ENCODE measurements at places on chromosomes 11 and 22. TPM values are rescaled to one million over a fixed set of nuclear protein-coding genes. Genes with fewer than 3 reads are reported as not detected.

- no peaks in the 10 kb centered on the region for H3K36me3 ChIP-seq
- DNase-seq = no peak
- H3K4me3 ChIP-seq = no peak overlapping the region
- no peaks in the 10 kb centered on the region for H3K27me3 ChIP-seq
These were observed 87.0 kb downstream of the BDNF start for GRCh38 chr11:27612932-27613880.

DNA sequence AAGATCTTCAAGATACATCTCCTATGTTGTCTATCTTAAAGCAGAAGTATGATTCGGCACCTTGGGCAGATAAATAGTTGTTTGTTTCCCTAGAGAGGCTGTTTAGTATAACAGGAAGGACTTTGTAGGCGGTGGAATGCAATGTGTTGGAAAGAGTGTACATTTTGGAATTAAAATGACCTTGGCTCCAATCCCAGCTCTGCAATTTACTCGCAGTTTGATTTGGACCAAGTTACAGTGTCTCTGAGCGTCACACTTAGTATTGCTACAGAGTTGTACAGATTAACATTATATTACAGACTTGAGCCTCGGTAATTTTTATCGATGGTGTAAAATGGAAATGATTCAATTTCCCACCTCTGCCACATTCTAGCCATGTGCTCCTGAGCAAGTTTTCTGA is 265.3 kb downstream of the OPCML start:
- no peaks in the 10 kb centered on the region for H3K27me3 ChIP-seq
- H3K36me3 ChIP-seq = no peaks in the 10 kb centered on the region
- DNase-seq = no peak
- H3K4me3 ChIP-seq = no peak overlapping the region
- no peak overlapping the region for H3K27ac ChIP-seq

DNA sequence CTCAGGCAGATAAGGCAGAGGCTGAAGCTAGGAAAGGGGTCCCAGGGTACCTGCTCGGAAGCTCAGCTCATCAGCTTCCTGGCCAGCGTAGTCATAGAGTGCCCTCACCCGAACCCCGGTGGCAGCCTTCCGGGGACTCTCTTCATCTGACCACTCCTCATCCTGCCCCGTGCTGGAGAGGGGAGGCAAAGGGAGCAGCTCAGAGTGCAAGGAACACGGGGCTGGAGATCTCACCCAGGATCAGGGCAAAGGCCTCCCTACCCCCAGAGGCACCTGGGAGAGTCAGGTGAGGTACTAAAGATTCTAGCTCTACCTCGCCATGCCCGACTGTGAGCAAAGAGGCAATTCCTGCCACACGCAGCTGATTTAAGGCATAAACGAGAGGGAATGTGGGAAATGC is 1.6 kb upstream of the ARFGAP2 start:
- no peak for DNase-seq
- H3K27ac ChIP-seq = no peak overlapping the region
- peaks cover 24% of the 10 kb centered on the region for H3K4me1 ChIP-seq
- no peaks in the 10 kb centered on the region for H3K36me3 ChIP-seq
- H3K27me3 ChIP-seq = peaks cover 4% of the 10 kb centered on the region

GRCh38 chr11:70505331-70505731 is 107.0 kb downstream of the CTTN start:
- no peak overlapping the region for H3K27ac ChIP-seq
- no peaks in the 10 kb centered on the region for H3K36me3 ChIP-seq
- H3K4me3 ChIP-seq = no peak overlapping the region
- no peaks in the 10 kb centered on the region for H3K4me1 ChIP-seq

DNA sequence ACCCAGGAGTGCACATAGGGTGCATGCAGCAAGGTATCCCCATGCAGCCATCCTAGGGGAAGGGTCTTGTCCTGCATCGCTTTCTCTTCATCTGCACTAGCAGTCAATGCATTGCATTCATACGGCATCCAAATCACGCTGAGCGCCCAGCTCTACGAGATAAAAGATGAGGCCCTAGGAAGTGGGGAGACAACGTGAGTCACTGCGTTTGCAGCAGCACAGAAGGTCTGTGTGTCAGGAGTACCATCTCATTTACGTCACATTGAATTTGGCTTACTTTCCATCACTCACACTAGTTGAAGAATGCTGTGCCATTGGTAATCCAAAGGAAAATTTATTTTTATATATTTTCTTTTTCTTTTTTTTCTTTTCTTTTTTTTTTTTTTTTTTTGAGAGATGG is 2.5 kb upstream of the ST14 start:
- H3K27ac ChIP-seq = no peak overlapping the region
- H3K4me3 ChIP-seq = no peak overlapping the region
- H3K36me3 ChIP-seq = no peaks in the 10 kb centered on the region
- H3K4me1 ChIP-seq = no peaks in the 10 kb centered on the region
- no peaks in the 10 kb centered on the region for H3K27me3 ChIP-seq
- DNase-seq = no peak

- H3K4me3 ChIP-seq = no peak overlapping the region
These were observed 48.5 kb downstream of the WT1 start for GRCh38 chr11:32386770-32387377.

DNA sequence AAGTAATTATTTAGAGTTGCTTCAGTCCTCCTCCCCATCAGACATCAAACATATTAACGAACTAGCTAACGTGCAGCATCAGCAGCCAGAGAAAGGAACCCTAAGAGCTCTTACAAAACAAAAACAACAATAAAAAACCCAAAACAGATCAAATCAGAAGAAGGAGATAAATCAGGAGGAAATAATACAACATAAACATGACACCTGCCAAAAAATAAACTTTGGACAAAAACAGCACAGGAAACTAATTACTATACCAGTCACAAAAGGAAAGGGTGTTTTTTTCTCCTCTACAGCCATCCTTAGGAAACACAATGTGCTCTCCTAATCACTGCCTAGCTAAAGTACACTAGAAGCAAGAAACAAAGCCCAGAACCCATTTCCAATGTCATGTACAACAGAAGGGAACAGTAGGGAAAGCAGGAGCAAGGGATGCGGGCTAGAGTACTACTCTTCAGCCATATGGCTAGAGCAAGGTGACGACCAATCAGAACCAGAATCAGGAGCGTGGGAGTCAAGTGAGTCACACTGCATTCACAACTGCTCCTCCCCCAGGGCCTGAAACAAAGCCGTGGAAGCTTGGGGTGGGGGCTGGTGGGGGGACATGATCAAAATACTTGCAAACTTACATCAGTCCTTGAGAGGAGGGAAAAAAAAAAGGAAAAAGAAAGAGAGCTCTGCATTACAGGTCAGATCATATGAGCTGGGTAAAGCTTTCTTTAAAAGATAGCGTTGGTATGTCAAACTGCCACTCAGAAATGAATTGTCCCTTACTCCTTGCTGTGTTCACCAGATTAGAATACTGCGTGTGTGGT is 60.4 kb downstream of the LARGE2 start:
- H3K27me3 ChIP-seq = no peaks in the 10 kb centered on the region
- no peaks in the 10 kb centered on the region for H3K4me1 ChIP-seq
- H3K36me3 ChIP-seq = peaks cover 18% of the 10 kb centered on the region
- no peak overlapping the region for H3K27ac ChIP-seq
- DNase-seq = no peak
- H3K4me3 ChIP-seq = no peak overlapping the region

GSTT2 gene
- total RNA-seq = not detected

SLC22A9 gene
- total RNA-seq = not detected

- no peaks in the 10 kb centered on the region for H3K36me3 ChIP-seq
- no peaks in the 10 kb centered on the region for H3K27me3 ChIP-seq
- no peak overlapping the region for H3K27ac ChIP-seq
- H3K4me3 ChIP-seq = no peak overlapping the region
- H3K4me1 ChIP-seq = no peaks in the 10 kb centered on the region
These were observed 57.7 kb upstream of the DRD2 start for GRCh38 chr11:113532697-113533424.

DNA sequence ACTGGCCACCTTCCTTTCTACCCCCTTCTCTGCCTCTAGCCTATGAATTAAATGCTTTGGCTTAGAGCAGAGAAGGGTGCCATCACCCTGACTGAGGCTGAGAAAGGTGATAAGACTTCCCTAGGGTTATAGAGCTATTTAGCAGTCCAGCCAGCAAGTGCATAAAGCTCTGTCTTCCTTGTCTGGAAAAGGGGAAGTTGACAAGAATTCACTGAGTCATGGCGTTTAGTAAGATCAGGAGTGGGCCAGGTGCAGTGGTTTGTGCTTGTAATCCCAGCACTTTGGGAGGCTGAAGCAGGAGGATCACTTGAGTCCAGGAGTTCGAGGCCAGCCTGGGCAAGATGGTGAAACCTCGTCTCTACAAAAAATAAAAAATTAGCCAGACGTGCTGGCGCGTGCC is 63.1 kb downstream of the LHFPL7 start:
- no peaks in the 10 kb centered on the region for H3K4me1 ChIP-seq
- H3K27me3 ChIP-seq = no peaks in the 10 kb centered on the region
- DNase-seq = no peak
- no peak overlapping the region for H3K4me3 ChIP-seq
- no peaks in the 10 kb centered on the region for H3K36me3 ChIP-seq

GRCh38 chr22:23080613-23081290 is 10.4 kb downstream of the GNAZ start:
- DNase-seq = no peak
- no peaks in the 10 kb centered on the region for H3K36me3 ChIP-seq
- H3K27me3 ChIP-seq = no peaks in the 10 kb centered on the region
- no peak overlapping the region for H3K27ac ChIP-seq
- H3K4me3 ChIP-seq = no peak overlapping the region
- no peaks in the 10 kb centered on the region for H3K4me1 ChIP-seq

DNA sequence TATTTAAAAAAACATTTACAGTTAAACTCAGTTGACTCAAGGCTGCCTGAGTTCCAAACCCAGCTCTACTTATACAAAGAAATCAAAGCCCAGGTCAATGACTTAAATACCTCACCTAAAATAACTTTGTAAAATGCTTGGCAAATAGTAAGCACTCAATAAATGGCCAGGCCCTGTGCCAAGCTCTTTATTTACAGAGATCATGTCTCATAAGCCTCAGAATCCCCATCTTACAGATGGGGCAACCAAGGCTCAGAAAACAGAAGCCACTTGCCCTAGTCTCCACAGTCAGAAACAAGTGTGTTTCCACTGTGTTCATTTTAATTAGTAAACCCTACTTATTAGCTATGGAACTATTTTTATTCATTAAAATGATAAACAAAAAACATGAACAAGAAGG is 30.5 kb upstream of the TTC28 start:
- H3K4me3 ChIP-seq = no peak overlapping the region
- no peak for DNase-seq
- H3K36me3 ChIP-seq = no peaks in the 10 kb centered on the region
- no peaks in the 10 kb centered on the region for H3K4me1 ChIP-seq
- no peak overlapping the region for H3K27ac ChIP-seq

GRCh38 chr11:19878520-19878919 is 165.9 kb downstream of the NAV2 start:
- no peaks in the 10 kb centered on the region for H3K36me3 ChIP-seq
- DNase-seq = no peak
- H3K27me3 ChIP-seq = no peaks in the 10 kb centered on the region
- H3K27ac ChIP-seq = no peak overlapping the region

GRCh38 chr11:78659326-78660270 is 84.9 kb upstream of the NARS2 start:
- H3K36me3 ChIP-seq = no peaks in the 10 kb centered on the region
- no peaks in the 10 kb centered on the region for H3K27me3 ChIP-seq
- H3K4me3 ChIP-seq = no peak overlapping the region
- no peak for DNase-seq
- no peaks in the 10 kb centered on the region for H3K4me1 ChIP-seq

TP53I11 gene
- 0.40 TPM for total RNA-seq

DNA sequence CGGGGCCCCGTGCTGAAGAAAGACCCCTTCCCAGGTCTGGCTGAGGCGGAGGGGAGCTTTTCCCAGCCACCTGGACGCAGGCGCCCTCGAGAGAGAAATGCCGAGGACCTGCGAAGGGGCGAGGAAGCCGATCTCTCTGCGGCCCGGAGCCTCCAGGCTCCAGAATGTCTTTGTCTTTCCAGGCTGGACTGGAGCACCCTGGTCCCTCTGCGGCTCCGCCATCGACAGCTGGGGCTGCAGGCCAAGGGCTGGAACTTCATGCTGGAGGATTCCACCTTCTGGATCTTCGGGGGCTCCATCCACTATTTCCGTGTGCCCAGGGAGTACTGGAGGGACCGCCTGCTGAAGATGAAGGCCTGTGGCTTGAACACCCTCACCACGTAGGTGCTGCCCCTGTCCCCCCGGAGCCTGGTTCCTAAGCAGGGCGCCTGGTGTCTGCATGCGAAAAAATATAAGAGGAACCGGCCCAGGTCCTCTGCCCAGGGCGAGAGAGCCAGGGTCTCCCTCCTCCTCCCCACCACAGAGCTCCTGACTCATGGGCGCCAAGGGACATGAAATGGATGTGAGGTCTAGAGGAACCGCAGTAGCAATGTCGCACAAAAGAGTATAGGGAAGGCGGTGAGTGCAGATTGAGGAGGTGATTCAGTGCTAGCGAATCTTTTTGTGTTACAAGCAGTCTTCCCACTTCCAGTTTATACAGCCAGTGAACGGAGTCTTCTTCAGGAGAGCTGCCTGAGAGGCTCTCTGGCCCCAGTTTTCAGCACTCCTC is 11.0 kb downstream of the GLB1L2 start:
- no peaks in the 10 kb centered on the region for H3K36me3 ChIP-seq
- H3K27me3 ChIP-seq = no peaks in the 10 kb centered on the region
- no peak overlapping the region for H3K4me3 ChIP-seq
- DNase-seq = no peak
- H3K4me1 ChIP-seq = no peaks in the 10 kb centered on the region

DNA sequence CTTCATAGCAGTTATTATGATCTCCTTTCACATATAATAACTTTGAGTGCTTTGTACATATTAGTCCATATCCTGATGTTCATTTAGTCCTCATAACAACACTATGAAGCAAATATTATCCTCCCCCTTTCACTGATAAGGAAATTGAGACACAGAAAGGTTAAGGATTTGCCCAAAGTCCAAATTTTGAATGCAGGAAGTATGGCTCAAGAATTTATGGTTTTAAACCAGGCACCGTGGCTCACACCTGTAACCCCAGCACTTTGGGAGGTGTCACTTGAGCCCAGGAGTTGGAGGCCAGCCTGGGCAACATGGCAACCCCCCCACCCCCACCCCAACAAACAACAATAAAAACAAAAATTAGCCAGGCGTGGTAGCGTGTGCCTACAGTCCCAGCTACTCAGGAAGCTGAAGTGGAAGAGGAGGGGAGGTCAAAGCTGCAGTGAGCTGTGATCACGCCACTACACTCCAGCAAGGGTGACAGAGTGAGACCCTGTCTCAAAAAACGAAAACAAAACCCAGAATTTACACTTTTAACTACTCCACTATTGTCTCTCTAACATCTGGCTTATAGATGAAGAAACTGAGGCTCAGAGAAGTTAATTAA is 8.6 kb downstream of the CCDC34 start:
- H3K4me1 ChIP-seq = no peaks in the 10 kb centered on the region
- H3K4me3 ChIP-seq = no peak overlapping the region
- no peak for DNase-seq
- H3K27me3 ChIP-seq = no peaks in the 10 kb centered on the region
- no peak overlapping the region for H3K27ac ChIP-seq
- no peaks in the 10 kb centered on the region for H3K36me3 ChIP-seq

- H3K4me3 ChIP-seq = no peak overlapping the region
- no peaks in the 10 kb centered on the region for H3K27me3 ChIP-seq
- no peak overlapping the region for H3K27ac ChIP-seq
These were observed 432.4 kb upstream of the LUZP2 start for GRCh38 chr11:24064309-24064903.

All from naive thymus-derived CD4-positive, alpha-beta T cell (primary cell).